Aorta (tissue), 5 donors: ENCODE measurements at places on chromosomes 7 and 10. TPM values are rescaled to one million over a fixed set of nuclear protein-coding genes. Genes with fewer than 3 reads are reported as not detected.

- H3K27me3 ChIP-seq, result no peaks in the 10 kb centered on the region
- H3K4me1 ChIP-seq, result no peaks in the 10 kb centered on the region
- H3K36me3 ChIP-seq, result no peaks in the 10 kb centered on the region
- H3K27ac ChIP-seq, result no peak overlapping the region
- DNase-seq, result no peak
Observed at GRCh38 chr7:96669812-96670211, 39.8 kb downstream of the SEM1 start.

- no peaks in the 10 kb centered on the region for H3K27me3 ChIP-seq
- H3K36me3 ChIP-seq, result no peaks in the 10 kb centered on the region
- no peak for DNase-seq
- peaks cover 6% of the 10 kb centered on the region for H3K4me1 ChIP-seq
- H3K27ac ChIP-seq, result no peak overlapping the region
Observed at GRCh38 chr10:63716016-63716580, 194.9 kb downstream of the REEP3 start.

DNA sequence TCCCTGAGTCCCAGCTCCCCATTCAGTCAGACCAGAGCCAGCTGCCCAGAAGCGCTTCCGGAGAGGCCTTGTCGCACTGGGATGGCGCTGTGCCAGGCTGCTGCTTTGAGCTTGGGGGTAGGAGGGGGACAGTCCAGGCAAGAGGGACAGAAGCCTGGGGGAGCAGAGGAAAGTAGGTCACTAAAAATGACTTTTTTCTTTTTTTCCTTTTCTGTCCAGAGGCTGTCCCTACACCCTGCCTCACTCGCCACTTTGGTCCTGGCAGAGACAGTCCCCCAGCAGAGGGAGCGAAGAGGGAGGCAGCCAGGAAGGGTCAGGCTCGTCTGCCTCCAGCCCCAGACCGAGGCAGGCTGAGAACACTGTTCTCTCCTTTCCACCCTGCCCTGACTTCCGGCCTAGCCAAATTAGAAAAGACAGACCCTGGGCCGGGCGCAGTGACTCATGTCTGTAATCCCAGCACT is 15.8 kb upstream of the TRIM8 start:
- no peaks in the 10 kb centered on the region for H3K27me3 ChIP-seq
- H3K36me3 ChIP-seq, result no peaks in the 10 kb centered on the region
- DNase-seq, result peak; percentile 87
- no peak overlapping the region for H3K4me3 ChIP-seq

DNA sequence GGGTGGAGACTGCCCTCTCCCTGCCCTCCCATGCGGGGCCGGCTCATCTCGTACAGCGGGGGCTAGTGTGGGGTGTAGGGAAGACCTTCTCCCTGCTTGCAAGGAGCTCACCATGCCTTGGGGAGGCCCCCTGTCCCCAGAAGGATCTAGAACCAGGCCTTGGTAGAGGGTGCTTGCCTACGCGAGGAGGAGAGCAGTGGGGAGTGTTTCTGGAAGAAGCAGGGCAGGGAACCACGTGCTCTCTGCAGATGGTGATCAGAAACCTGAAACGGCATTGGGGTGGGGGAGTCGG is 2.7 kb downstream of the MAFK start:
- H3K27me3 ChIP-seq, result no peaks in the 10 kb centered on the region
- H3K27ac ChIP-seq, result peak overlapping the region; percentile 89
- peak overlapping the region; percentile 24 for H3K4me3 ChIP-seq
- no peak for DNase-seq

DNA sequence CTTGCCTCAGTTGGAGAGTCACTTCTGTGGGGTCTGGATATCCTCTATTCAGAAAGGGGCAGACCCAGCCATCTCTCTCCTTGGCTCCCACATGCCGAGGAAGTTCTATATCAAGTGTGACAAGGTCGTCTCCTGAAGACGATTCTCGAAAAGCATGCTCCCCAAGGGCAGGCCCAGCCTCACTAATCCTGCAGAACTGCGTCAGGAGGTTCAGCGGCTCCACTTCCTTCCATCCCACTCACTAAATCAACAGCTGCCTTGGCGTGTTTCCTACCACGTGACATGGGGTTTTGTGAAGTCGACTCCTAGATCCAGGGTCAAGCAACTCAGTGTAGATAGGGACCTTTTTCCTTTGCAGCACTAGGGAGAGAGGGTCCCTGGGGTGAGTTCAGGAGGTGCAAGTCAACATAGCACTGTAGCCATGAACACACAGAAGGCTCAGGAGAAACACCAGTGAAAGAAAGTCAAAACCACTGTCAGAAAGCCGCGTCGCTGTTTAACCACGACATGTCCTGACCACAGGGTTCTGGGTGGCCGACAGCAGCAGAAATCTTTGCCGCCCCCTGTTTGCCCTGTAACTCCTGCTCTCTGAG is 156.4 kb downstream of the PRPF18 start:
- H3K36me3 ChIP-seq, result peaks cover 2% of the 10 kb centered on the region
- no peak overlapping the region for H3K4me3 ChIP-seq
- no peaks in the 10 kb centered on the region for H3K4me1 ChIP-seq
- no peak overlapping the region for H3K27ac ChIP-seq
- DNase-seq, result no peak

GRCh38 chr7:76408121-76408560 is 1.4 kb downstream of the SSC4D start:
- H3K4me1 ChIP-seq, result no peaks in the 10 kb centered on the region
- H3K4me3 ChIP-seq, result no peak overlapping the region
- H3K27me3 ChIP-seq, result no peaks in the 10 kb centered on the region

- no peaks in the 10 kb centered on the region for H3K36me3 ChIP-seq
- no peaks in the 10 kb centered on the region for H3K4me1 ChIP-seq
- DNase-seq, result no peak
- no peak overlapping the region for H3K4me3 ChIP-seq
- H3K27ac ChIP-seq, result peak overlapping the region; percentile 82
- H3K27me3 ChIP-seq, result no peaks in the 10 kb centered on the region
Observed at GRCh38 chr10:19561181-19561580, 255.1 kb upstream of the PLXDC2 start.

The PITX3 gene
- total RNA-seq, result not detected

The FGL2 gene
- 246 TPM for total RNA-seq

The CHCHD1 gene
- 13.2 TPM for total RNA-seq
